ENCODE measurements at places on chromosomes 11 and 22.

GRCh38 chr11:22405377-22405776 lies 67.2 kb downstream of the SLC17A6 start:
- no peak for DNase-seq

GRCh38 chr11:6755303-6755952 lies 16.3 kb downstream of the OR2AG2 start:
- peak; percentile 49 for DNase-seq

DNA sequence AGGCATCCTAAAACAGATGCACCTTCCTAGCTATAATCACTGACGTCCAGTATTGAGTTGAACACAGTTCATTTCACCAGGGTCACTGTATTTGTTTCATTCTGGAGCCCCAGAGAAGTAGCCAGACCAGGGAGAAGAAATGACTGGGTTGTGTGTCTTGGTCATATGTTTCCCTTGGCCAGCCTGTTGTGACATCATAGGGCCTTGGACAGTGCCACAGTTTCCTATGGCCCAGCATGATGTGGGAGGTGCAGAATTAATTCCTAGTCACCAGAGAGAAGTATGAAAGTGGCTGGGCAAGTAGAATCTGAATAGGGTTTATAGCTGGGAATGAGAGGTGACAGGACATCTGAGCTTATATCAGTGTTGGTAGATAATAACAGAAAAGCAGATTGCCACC lies 84.0 kb upstream of the ZBED5 start:
- DNase-seq = no peak

GRCh38 chr11:43010042-43010441 lies 301.8 kb upstream of the API5 start:
- DNase-seq = no peak

DNA sequence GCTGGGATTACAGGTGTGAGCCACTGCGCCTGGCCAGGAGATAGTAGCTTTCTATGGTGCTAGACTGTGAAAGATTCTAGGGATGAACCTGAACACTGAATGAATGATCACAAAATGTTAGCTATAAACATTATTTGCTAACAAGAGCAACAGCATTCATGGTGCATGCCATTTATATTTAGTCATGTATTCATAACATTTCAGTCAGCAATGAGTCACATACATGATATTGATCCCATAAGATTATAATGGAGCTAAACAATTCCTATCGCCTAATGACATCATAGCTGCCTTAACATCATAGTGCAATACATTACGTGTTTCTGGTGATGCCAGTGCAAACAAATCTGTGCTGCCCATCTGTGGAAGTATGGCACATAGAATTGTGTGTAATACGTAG lies 164.1 kb downstream of the ARHGAP42 start:
- DNase-seq = peak; percentile 47

DNA sequence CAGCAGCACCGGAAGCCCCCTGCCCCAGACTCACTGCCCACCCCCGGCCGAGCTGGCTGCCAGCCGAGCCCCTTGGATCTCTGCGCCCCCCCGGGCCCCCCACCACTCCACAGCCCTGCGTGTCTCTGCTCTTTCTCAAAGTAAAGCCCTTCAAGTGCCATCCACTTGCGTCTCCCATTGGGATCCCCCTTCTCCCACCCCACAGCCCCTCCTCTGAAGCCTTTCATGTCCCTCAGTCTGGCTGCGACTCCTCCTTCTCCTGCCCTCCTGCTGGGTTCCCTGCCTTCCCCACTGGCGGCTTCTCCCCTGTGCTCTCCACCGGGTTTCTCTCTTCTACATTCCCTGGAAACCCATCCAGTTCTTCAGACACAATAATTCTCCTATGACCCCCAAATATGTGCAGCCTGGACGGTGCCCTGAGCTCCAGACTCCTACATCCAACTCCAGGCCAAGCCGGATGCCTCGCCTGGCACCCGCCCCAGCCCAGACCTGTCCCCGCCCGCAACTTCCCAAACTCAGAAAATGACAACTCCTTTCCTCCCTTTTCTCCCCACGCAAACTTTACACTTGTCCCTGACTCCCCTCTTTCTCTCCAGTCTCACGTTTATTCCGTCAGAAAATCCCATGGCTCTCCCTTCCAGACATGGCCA lies 108.9 kb downstream of the WNT7B start:
- no peak for DNase-seq

DNA sequence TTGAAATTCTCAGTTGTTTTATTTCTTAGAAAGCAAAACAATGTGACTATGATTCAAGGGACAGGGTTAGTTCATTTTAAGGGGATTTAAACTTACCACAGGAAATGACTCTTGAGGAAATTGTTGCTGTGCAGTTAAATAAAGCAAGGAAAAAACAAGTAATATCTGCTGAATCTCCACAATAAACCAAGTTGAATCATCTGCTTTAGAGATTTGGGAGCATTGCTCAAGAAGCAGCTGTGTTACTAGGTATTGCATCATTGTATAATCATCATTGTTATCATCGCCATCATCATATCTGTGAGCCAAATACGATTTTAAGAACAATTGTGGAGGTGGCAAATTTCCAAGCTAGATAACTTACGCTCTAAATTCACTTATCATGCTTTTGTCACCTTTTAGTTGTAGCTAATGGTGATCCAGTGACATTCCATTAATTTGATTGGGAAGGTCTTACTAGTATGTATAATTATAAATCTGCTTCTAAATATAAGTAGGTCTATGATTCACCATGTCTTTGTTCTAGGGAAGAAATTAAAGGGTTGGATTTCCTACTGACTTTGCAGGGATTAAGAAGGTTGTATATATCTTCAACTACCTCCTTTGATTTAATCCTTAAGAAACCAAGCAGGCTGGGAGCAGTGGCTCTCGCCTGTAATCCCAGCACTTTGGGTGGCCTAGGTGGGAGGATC lies 19.9 kb downstream of the MMP10 start:
- DNase-seq = peak; percentile 95

- no peak for DNase-seq
Observed at GRCh38 chr22:21826204-21826603, 41.2 kb downstream of the MAPK1 start.

DNA sequence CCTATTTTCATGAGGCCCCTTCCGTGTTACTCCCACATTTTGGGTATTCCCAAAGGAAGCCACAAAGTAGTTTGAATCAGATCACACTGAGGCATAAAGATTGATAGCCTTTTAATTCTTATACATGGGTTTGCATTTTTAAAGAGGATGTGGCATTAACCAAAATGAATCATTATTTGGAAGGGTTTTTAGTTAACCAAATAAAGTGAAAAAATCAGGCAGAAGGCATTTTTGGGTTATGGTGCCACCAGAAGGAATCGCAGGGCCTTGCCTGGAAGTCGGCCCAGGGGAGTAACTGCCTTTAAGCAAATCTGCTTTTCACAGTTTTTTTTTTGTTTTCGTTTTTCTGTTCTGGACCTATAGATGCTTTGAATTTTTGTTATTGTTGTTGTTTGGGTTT lies 55.4 kb downstream of the HSD17B12 start:
- DNase-seq = no peak

GRCh38 chr11:12114193-12115033 lies 4.0 kb downstream of the MICAL2 start:
- DNase-seq = no peak

DNA sequence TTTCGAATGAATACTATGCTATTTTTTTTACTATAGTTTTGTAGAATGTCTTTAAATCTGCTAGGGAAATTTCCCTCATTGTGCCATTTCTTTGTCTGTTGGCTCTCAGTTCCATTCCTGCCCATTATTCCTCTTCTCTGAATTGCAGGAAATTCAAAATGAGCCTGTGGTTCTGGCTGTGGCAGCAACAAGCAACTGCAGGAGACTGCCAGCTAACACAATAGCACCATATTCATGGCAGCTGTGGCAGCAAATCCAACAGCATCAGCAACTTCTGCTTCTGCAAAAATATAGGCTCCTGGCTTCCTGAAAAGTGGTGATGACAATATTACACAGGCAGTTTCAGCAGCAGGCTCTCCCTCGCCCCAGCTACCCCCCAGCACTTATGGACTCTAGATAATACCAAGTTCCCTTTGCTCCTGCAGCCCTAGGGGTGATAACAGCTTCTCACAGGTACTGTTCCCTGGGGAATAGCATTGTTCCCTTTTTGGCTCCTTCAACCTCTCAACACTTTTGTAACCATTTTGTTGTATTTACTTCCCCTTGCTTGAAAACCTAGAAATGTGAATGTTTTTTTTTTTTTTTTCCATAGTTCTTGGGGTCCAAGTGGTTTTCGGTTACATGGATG lies 9.3 kb downstream of the PATE4 start:
- no peak for DNase-seq

DNA sequence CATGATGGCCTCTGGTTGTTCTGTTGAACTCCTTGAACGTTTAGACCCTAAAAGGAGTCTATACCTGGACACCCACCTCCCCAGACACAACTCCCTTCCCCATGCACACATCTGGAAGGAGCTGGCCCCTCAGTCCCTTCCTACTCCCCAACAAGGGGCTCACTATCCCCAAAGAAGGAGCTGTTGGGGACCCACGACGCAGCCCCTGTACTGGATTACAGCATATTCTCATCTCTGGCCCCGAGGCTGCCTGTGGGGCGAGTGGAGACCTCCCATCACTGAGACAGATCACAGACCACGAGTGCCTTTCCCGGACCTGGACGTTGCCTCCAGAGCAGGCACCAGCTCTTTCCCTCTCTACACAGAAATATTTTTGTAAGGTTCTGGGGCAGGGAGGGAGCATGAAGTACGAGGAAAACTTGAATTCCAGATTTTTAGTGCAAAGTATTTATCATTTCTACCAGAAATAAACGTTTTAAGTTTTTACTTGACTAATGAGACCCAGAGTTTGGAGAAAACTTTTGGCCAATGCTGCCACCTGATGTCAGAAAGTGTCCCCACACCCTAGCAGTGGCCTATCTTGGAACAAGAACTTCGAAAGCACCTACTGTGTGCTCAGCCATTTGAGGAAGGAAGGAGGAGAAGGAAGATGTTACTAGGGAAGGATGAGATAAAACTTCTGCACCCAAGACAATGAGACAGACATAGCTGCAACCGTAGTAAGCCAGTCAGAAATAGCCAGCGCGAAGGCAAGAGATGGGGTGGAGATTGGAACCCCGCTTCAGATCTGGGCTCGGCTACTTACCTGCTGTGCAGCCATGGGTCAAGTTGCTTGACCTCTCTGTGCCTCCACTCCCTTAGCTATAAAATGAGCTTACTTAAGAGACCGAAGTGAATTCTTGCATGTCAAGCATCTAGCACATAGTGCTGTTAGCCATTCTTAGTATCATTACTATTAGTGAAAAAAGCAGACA lies 10.2 kb upstream of the POU2F3 start:
- DNase-seq = peak; percentile 22

DNA sequence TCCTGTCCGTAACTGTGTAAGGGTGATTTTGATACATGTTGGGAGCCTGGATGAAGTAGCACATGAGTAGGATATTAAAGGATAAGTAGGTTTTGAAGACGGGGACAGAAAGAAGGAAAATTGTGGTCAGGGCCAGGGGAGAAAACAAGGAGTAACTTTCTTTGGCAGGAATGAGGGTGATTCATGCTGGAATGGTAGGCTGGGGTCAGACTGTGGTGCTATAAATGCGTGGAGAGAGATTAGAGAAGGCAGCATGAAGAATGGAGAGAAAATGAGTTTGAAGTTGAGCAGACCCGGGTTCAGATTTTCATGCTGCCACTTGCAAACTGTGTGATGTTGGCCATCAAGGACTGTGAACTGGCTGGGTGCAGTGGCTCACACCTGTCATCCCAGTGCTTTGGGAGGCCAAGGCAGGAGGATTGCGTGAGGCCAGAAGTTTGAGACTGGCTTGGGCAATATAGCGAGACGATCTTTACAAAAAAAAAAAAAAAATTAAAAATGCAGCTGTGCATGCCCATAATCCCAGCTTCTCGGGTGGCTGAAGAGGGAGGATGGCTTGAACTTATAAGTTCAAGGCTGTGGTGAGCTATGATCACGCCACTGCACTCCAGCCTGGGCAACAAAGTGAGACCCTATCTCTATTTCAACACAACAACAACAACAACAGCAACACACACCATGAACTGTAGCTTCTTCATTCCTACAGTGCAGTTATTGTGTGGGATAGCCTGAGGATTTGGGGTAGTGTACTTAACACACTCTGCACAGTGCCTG lies 22.3 kb downstream of the ZBTB16 start:
- DNase-seq = no peak

- no peak for DNase-seq
Observed at GRCh38 chr11:120167659-120168058, 29.7 kb upstream of the TRIM29 start.

DNA sequence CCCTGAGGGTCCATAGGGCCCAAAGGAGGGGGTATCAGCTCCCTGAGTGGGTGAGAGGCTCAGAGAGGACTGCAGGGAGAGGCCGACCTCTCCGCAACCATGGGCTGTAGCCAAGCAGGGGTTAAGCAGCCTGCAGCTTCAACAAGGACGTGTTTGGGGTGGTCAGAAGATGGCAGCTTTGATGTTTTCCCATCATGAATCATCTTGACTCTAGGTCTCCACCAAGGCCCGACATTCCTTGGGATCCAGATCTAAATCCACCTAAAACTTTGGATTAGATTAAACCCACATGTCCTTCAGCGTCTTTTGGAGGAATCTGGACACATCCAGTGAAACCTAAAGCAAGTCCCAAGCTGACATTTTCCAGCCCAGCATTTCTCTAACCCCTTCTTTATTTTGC lies 19.8 kb downstream of the FBLN1 start:
- no peak for DNase-seq

- peak; percentile 62 for DNase-seq
Observed at GRCh38 chr11:101870510-101870909, 44.3 kb upstream of the CEP126 start.

- no peak for DNase-seq
Observed at GRCh38 chr22:27541836-27542235, 259.7 kb downstream of the MN1 start.

- DNase-seq = no peak
Observed at GRCh38 chr11:1085440-1086170, 10.9 kb downstream of the MUC2 start.

DNA sequence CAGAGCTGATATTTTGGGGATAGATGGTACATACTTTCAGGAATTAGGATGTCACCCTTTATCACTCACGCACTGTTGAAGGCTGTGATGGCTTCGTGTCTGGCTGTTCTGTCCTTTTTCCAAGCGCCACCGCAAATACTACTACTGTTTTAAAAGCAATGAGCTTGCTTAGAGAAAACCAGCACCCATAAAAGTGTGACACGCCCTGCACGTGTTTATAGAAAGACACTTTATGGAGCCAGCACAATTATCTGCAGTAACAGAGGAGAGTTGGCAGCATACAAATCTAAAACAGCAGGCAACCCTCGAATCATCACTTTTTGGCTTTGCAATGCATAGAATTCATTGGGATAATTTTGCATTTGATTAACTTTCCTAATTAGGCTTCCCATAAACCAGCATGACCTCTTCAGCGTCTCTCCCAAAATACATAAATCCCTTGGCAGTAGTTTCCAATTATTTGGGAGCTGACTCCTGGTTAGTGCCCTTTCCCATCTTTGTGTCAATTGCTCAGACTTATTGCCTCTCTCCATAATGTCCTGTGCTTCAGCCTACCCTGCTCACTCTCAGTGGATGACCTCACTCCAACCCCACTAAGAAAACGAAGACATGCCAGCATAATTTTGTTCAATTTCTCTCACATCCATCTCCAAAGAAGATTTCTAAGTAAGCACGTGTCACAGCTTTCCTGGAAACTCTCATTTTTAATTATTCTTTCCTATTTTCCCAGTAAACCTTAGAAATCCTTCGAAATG lies 118.7 kb upstream of the LARGE1 start:
- DNase-seq = no peak

All from RKO (cell line).